ENCODE measurements at places on chromosomes 12 and 14. TPM values are rescaled to one million over a fixed set of nuclear protein-coding genes. Genes with fewer than 3 reads are reported as not detected.

The DAO gene
- total RNA-seq: not detected

The NRXN3 gene
- total RNA-seq: not detected

The CD163L1 gene
- total RNA-seq: 14.2 TPM

DNA sequence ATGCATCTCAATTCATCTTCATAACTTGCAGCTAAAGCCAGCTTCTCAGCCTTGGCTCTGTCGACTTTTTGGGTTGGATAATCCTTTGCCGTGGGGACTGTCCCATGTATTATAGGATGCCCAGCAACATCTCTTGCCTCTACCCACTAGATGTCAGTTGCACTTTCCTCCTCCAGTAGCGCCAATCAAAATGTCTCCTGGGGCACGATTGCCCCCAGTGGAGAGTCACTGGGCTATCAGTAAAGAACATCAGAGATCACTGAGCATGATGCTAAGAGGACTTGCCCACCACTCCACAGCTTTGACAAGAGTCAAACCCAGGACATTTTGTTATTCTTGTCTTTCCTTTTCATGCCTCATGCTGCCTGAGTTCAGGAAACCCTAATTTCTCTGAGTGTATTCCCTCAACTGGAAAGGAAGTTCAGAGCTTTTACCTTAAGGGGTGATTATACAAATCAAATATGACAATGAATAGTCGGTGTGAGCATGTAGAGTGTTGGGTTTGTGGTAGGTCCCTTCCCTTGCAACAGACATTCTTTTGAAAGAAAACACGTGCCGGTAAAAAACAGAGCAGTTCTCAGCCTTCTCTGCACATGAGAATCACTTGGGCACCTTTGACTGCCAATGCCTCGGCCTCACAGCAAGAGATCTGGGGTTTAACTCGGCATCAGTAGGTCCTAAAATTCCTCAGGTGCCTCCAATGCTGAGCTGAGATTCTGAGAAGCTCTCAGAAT, 980.6 kb downstream of the VRK1 start:
- no peak for DNase-seq

GRCh38 chr12:16330560-16330959, 16.9 kb upstream of the MGST1 start:
- no peak for DNase-seq

- DNase-seq: no peak
Observed at GRCh38 chr12:27937768-27938167, 34.8 kb downstream of the PTHLH start.

DNA sequence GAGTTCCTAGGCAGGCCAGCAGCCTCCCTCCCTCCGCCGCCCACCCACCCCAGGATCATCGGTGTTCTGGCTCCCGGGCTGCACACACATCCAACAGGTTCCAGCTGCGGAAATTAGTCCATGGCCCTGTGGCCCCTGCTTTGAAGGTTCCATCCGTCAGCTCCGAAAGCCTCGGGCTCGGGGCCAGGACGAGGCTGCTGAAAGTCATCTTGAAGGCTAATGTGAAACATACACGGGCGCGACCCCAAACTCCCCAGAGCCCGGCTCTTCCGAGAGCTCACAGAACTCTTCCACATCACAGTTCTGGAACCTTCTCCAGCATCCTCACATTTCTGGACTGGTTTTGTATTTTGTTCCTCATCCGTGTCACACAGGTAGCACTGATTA, 19.8 kb downstream of the KDM2B start:
- no peak for DNase-seq

DNA sequence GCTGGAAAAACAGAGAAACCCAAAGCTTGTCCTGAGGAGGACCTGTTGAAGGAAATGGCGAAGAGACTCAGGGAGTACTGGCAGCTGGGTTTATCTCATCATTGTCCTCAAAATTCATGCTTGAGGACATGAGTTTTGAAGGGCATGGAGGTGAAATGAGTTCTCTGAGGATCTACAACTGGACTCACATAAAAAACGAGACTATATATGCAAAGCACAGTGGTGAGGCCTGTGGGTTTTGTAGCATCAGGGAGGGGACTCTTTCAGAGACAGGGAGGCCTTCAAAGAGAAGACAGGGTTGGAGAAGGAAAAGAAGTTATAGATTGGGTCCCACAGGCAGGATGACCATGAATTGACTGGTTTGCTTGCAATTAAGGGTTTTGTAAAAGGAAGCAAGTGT, 71.3 kb upstream of the SCN8A start:
- DNase-seq: no peak

GRCh38 chr12:55681142-55682077, 26.3 kb downstream of the ITGA7 start:
- DNase-seq: peak; percentile 87

DNA sequence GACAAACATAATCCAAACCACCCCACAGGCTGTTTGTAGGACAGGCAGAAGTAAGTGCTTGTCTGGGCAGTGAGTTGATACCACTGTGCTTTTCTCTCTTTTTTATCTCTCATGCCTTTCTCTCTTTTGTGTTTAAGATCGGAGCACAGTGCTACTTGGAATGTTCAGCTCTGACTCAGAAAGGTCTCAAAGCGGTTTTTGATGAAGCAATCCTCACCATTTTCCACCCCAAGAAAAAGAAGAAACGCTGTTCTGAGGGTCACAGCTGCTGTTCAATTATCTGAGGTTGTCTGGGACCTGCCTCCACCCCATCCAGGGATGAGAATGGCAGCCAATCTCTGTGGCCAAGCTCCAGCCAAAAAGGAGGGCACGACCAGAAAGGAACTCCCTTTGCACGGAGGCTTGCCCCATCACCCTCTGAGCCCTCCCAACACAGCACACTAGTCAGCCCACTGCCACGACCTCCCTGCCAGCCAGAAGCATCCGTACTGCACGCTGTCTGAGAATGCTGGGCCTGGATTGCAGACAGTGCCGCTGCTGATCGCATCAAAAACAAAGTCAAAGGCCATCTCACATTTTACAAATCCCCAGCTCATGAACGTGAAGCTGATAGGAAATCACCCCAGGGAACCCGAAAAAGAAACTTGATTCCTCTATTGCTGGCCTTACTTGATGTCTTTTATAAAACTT, 27.8 kb downstream of the GPHB5 start:
- DNase-seq: no peak
